Head of caudate nucleus (tissue), 42 donors: ENCODE measurements at places on chromosomes 4 and X.

- no peak for DNase-seq
Measured at GRCh38 chrX:41108007-41108406, 22.8 kb downstream of the USP9X start.

DNA sequence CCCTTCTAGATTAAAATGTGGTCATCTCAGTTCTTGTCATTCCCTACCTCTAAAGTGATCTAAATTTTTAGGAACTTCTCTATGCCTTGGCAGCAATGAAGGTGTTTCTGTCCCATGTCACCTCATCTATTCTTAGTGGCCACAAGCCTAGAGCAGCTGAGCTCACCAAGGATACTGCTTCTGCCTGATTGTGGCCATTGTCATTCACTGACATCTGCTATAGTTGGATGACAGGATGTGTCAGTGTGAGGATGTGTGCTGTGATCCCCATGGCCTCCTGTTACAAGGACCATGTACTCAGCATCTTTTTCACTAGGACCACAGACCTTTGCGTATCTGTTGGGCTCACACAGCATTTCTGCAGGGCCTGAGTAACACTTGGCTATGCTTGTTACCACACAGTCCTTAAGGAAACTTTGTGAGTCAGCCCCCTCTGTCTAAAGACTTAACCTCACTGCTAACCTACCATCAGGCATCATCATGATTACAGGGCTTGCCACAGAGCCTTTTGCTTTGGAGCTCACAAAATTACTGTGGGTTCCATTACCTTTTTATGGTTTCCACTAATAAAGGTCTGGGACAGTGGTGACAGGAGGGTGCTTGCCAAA is 421.0 kb downstream of the ADAM29 start:
- no peak for DNase-seq

GRCh38 chr4:47532658-47533057 is 47.6 kb downstream of the ATP10D start:
- DNase-seq: no peak

- DNase-seq: peak; percentile 17
Measured at GRCh38 chrX:63657821-63658220, 127.2 kb downstream of the ARHGEF9 start.

- DNase-seq: no peak
Measured at GRCh38 chr4:38145741-38146140, 185.5 kb downstream of the PTTG2 start.
